MCF 10A (cell line): ENCODE measurements at places on chromosomes 16 and 17.

GRCh38 chr16:35221482-35222185 lies 1762.2 kb downstream of the TP53TG3F start:
- DNase-seq = no peak

DNA sequence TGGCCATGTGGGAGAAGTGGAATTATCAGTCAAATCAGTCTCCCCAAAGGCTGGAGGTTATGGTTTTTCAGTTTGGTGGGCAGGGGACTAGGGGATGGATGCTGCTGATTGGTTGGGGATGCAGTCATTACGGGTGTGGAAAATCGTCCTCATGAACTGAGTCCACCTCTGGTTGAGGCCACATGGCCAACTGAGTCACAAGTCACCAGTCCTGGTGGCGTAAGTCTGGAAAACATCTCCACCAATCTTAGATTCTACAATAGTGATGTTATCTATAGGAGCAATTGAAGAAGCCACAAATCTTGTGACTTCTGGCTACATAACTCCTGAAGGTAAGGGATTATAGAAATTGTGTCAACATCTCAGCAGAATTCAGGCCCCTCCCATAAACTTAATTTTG lies 5.2 kb upstream of the RNF135 start:
- DNase-seq = no peak

DNA sequence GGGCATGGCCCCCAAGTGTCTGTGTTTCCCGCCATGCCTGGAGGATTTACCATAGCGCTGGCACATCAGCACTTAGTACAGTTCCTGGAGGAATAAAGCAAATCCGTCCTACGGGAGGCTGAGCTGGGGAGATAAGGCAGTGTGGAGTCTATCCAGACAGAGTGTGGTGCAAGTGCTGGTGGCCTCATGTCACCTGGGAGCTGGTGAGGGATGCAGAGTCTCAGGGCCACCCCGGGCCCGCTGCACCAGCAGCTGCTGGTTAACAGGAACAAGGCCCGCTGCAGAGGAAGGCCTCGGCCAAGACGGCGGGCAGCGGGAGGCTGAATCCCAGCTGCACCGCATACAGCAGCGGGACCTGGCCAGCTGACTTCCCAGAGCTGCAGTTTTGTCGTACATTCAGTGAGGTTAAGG lies 57.3 kb upstream of the CDC42EP4 start:
- DNase-seq = no peak

DNA sequence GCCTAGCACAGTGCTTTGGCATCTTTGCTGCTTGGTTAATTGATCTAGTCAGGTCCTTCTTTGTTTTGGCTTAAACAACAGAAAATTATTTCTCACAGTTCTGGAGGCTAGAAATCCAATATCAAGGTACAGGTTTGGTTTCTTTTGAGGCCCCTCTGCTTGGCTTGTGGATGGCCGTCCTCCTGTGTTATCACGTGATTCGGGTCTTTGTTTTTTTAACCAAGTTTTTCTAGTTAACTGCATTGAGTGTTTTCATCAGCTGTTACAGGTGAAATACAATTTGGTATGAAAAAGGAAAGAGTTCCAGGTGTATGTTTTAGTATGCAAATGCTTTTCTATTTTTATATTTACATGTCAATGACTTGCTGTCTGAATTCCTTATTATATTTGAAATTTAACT lies 2.8 kb downstream of the NLK start:
- no peak for DNase-seq

DNA sequence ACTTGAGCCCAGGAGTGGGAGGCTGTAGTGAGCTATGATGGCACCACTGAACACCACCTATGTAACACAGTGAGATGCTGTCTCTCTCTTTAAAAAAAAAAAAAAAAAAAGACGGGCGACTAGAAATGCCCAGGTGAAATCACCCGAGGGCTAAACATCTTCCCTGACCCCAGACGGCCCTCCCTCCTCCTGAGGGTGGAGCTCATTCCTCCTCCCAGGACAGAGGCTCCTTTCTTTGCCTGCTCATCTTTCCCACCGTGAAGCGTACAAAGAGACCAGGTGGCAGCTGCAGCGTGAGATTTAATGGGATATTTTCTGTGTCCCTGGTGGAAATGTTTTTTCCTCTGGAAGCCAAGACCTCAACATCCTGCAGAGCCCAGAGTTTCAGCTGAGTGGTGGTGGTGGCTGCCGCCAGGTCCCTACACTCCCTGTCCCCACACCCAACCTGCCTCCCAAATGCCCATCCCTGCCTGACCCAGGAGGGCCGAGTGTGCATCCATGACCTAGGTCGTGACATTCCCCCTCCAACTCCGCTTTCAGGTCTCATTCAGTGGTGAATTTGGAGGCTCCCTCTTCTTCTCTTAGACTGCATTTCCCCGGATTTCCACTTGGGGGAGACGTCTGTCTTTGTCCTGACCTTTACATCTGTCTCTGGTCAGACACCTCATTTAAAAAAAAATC lies 14.4 kb upstream of the GPRC5B start:
- peak; percentile 73 for DNase-seq

DNA sequence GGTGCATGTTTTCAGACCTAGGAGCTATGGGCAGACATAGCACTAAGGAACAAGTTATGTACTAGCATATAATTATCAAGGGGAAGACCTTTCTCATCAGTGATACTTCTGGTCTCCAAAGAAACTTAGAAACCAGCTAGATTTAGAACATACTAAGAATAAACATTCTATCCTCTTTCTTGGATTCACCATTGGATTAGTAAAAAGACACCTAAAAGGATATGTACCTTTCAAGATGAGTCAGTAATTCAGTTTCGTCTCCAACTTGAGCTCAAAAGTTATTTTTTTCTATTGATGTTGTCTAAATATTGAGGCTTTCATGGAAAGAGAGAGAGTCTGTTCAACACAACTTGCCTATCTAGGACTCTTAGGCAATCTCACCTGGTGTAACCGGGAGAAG lies 13.2 kb downstream of the ZNF821 start:
- DNase-seq = no peak

DNA sequence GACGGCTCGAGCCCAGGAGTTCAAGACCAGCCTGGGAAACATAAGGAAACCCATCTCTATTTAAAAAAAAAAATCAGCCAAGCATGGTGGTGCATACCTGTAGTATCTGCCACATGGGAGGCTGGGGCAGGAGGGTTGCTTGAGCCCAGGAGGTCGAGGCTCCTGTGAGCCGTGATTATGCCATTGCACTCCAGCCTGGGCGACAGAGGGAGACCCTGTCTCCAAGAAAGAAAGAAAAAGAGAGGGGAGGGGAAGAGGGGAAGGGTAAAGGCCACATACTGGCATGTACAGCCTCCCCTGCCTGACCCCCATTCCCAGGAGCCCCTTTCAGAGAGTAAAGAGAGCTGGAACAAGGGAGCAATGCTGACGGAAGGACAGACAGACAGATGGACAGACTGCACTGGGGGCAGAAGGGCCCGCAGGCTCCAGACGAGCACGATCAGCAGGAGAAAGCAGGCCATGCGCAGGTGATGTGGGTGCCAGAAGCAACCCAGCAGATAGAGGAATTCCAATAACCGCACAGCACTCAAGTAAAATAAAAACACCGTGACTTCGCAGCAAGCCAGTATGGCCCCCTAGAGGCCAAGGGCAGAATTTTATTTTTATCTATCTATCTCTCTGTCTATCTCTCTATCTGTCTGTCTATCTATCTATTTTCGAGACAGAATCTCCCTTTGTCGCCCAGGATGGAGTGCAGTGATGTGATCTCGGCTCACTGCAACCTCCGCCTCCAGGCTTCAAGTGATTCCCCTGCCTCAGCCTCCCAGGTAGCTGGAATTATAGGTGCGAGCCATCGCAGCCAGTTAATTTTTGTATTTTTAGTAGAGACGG lies 27.1 kb upstream of the SNN start:
- DNase-seq = peak; percentile 83

- DNase-seq = peak; percentile 66
Measured at GRCh38 chr16:24499193-24499814, 40.1 kb upstream of the RBBP6 start.

DNA sequence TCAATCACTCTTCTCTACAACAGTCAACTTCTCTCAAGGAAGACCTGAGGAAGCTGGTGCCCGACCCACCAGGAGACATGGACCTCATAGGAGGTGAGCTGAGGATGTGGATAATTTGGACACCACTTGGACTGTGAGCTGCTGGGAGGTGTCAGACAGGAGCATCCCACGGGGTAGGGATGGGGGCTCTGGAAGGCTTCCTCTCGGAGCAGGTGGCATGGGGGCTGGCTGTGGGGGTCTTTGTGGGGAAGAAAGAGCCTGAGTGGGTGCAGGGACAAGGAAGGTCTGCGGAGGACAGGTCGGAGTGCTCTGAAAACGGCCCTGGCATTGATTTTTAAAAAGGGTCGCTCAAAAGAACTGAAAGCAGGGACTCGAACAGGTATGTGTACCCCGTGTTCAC lies 64.0 kb downstream of the TBC1D16 start:
- DNase-seq = no peak

GRCh38 chr16:64012166-64012565 lies 1109.7 kb downstream of the CDH11 start:
- no peak for DNase-seq

DNA sequence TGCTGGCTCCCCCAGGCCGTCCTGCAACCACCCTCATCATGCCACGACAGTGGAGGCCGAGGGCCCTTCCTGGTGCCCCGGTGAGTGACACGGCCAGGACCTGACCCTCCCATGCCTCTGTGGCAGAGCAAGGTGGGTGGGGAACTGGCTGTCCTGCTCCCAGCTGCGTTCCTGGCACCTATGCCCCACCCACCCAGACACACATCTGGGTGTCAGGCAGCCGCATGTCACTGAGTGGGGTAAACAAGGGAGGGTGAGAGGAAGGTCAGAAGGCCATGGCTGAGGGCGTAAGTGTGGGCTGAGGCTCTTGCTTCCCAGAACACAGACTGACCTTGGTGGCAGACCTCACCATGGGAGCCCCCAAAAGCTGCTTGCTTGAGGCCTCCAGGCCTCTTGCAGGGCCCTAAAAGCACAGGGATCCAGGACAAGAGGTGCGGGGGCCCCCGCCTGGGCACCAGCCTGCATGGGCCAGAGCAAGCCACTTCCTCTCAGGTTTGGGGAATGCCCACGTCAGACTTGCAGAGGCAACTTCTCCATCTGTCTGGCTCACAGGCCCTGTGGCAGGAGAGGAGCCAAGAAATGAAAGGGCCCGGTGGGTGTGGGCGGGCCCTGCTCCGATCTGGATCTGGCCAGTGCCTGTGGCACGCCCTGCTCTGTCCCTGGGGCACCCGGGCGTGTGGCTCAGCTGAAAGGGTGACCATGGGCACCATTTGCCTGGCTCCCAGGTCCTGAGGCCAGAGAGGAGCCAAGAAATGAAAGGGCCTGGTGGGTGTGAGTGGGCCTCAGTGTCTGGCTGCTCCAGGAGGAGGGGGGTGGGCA lies 3.9 kb upstream of the CCDC57 start:
- peak; percentile 97 for DNase-seq

GRCh38 chr17:7056386-7056785 lies 12.5 kb upstream of the SLC16A11 start:
- peak; percentile 54 for DNase-seq

DNA sequence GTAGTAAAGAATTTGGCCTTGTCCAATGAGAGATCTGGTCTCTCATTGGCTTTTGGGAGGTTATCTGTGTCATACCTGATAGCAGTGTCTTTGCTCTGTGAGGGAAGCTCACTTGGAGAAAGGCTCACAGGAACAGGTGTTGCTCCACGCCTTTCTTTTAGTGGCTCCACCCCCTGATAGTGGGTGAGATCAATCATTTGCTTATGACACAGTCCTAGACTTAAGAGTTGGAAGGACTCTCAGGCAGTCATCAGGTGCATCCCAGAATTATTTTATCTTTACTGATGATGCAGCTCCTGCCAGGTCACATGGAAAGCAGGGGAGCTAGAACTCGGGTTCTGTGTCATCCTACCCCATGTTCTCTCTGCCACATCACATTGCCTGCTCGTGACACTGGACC lies 59.3 kb downstream of the CENPV start:
- no peak for DNase-seq

GRCh38 chr17:49090878-49091594 lies 41.5 kb upstream of the B4GALNT2 start:
- DNase-seq = no peak

GRCh38 chr17:44111777-44112176 lies 11.7 kb downstream of the HDAC5 start:
- DNase-seq = no peak

DNA sequence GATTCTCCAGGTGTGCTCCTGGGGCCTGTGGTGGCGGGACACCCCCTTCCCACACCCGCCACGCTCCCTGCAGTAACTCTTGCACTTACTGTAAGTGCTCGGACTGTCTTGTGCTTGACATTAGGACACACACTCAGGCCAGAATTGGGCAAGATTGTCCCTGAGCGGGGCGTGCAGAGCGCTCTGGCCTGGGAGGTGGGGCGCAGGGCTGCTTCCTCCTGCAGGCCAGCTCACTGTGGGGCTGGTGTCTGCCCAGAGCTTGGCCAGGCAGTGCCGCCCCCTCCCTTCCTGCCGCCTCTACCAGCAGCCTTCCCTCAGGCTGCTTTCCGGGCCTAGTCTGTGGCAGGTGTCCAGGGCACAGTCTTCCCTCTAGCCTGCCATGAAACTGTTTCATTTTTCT lies 6.1 kb upstream of the ATP6V0C start:
- DNase-seq = no peak

DNA sequence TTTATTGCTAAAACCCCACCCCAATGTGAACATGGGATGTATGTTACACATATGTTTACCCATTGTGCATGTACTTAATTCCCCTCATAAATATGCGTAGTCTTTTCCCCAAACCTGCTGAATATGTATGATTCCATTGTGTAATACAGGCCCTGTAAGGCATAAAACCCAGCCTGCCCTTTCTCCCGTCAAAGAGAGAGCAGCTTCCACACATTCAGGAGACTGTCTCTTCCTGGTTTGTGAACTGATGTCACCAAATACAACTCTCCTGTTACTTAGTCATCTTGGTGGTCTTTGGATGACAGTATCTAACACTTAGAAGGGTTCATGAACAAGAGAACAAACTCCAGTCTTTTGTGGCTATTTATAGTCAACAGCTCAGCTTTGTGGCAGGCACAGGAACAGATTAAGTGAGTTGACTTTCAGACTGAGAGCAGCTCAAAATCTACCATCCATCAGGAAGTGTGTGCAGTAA lies 24.7 kb upstream of the TMC7 start:
- no peak for DNase-seq

- no peak for DNase-seq
Measured at GRCh38 chr16:85573696-85574641, 39.2 kb upstream of the GSE1 start.

DNA sequence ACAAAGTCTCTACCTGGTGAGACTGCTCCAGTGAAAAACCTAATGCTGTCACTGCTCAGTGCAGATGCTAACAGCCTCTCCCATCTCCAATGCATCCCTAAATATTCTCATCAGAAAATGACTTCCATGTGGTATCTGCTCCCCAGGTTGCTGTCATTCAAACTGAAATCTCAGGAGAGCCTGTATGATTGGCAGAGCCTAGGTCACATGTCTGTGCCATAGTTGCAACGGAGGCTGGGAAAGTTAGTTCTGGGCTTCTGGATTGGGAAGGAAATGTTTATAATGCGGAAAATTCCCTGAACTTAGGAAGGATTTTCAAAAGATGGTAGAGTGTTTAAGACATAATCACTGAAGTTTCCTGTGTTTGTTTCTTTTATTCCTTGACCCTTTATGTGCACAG lies 206.4 kb upstream of the ZKSCAN2 start:
- no peak for DNase-seq
